ENCODE measurements at places on chromosomes 16 and 17.

GRCh38 chr17:6027342-6028024 is 42.7 kb upstream of the WSCD1 start:
- no peak for DNase-seq

DNA sequence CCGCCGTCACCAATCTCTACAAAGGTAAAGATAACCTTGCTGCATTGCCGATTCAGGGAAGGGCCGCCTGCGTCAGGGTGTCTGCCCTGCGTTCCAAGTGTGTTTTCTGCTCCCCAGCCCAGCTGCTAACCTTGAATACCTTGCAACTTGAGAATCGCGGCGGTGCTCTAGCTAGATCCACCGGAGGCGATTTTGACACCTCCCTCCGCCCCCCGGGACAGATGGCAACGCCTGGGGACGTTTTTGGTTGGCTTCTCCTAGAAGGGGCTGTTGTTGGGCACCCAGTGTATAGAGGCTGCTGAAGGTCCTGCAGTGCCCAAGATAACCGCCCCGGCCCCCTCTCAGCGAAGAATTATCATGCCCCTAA is 1.5 kb downstream of the HAPSTR1 start:
- no peak for DNase-seq

- no peak for DNase-seq
Measured at GRCh38 chr17:38719289-38719942, 10.7 kb upstream of the CISD3 start.

DNA sequence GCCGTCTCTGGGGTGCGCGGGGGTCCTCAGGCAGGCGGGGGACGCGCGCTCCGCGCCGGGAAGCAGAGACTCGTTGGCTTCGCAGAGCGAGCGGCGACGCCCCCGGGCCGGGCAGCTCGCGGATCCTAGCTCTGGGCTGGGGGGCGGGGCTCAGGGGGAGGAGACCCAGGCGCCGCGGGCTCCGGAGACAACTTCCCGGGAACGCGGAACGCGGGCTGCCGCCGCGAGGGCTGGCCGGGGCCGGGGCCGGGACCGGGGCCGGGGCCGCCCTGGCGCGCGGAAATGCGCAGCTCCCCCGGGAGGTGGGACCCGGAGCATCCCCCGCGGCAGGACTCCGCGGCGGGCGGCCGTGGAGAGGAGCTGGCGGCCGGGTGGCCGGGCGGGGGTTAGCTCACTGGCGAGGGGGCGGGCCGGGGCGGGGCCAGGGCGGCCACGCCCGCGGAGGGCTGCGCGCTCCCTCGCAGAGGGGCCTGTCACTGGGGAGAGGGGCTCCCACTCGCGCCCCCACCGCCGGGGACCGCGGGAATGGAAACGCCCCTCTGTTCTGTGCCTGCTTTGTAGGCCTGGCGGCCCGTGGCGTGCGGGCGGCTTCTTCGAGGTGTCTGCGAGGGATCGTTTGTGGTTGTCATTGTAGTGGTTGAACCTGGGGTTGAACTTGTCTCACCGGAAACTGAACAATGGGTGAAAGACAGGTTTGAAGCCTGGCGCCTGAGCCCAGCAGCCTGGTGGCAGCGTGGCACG is at the start of gene GAS7:
TSS of gene GAS7 (minus strand) at position 98 of the 741 bp plus-strand sequence.
- no peak for DNase-seq

DNA sequence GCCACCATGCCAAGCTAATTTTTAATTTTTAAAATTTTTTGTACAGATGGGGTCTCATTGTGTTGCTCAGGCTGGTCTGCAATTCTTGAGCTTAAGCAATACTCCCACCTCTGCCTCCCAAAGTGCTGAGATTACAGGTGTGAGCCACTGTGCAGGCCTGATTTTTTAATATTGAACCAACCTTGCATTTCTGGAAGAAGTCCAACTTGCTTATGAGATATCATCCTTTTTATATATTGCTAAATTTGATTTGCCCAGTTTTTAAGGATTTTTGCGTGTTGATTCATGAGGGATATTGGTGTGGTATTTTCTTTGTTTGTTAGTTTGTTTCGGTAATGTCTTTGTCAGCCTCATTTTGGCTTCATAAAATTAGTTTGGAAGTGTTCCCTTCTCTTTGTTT is 196.4 kb downstream of the SEC14L1 start:
- DNase-seq = no peak

DNA sequence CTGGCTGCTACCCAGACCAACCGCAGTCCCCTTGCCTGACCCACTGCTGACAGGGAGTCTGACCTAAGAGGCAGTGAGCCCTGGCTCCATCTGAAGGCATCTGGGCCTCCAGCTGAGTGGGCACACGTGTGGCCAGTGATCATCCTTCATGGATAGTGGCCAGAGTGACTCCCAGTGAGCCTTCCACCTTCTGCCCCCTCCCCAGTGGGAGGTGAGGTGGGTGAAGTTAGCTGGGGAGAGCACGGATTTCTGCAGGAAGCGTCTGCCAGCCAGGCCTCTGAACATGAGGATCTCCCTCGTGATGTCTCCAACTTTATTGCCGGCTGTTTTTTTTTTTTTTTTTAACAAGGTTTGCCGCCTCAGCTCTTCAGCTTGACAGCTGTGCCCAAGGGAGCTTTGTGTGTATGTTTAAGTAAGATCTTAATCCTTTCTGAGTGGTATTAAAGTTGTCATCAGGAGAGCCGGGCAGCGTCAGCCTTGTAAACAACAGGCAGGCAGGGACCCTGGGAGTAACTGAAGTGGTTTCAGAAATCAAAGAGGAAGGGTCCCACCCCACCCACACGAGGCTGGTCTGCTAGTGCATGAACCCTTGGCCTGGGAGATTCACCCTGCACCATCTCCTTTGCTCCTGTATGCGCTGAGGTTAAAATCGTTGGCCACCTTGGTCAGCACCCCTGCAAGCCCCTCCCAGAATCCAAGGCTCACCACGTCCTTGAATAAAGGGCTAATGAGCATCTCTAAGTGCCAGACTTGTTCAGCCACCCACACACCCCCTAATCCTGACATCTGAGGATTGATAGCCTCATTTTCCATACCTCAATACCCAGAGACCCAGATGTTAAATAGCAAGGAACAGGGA is 33.3 kb downstream of the RHBDL3 start:
- peak; percentile 35 for DNase-seq

GRCh38 chr17:2195729-2196128 is 107.9 kb downstream of the SMG6 start:
- no peak for DNase-seq

- DNase-seq = no peak
Measured at GRCh38 chr17:17606416-17607000, 15.0 kb upstream of the PEMT start.

All from NCI-H187 treated with DMSO at 0.1 percent for 48 hours (cell line).